ENCODE measurements at places on chromosomes 16 and 17.

GRCh38 chr17:17206913-17207335 lies 791 bp upstream of the PLD6 start:
- DNase-seq: no peak

GRCh38 chr16:11640987-11641817 lies 27.1 kb upstream of the SNN start:
- peak; percentile 4 for DNase-seq

DNA sequence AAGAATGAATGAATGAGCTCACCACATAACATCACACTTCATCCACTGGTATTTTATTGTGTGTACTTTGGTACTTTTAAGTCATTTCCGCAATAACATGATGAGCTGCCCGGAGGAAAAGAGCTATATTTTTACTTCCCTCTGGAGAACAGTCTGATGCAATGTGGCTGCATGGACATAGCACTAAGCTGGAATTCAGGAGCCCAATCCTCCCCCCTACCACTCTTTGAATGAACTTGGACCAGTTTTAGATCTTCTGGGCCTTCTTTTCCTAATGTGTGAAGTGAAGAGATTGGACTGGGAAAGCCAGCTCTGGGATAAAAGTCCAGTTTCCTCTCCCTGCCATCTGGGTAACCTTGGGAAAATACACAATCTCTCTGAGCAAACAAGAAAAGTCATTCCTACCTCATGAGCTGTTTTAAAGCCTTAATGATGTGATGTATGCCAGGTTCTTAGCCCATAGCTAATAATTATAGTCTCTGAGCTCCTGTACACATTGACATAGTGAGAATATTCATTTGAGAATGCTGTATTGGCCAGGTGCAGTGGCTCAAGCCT lies 79.3 kb downstream of the ABCC12 start:
- DNase-seq: peak; percentile 36

GRCh38 chr16:70736465-70737376 lies 50.9 kb upstream of the MTSS2 start:
- DNase-seq: no peak

GRCh38 chr16:53417011-53417410 lies 17.3 kb upstream of the RBL2 start:
- no peak for DNase-seq

DNA sequence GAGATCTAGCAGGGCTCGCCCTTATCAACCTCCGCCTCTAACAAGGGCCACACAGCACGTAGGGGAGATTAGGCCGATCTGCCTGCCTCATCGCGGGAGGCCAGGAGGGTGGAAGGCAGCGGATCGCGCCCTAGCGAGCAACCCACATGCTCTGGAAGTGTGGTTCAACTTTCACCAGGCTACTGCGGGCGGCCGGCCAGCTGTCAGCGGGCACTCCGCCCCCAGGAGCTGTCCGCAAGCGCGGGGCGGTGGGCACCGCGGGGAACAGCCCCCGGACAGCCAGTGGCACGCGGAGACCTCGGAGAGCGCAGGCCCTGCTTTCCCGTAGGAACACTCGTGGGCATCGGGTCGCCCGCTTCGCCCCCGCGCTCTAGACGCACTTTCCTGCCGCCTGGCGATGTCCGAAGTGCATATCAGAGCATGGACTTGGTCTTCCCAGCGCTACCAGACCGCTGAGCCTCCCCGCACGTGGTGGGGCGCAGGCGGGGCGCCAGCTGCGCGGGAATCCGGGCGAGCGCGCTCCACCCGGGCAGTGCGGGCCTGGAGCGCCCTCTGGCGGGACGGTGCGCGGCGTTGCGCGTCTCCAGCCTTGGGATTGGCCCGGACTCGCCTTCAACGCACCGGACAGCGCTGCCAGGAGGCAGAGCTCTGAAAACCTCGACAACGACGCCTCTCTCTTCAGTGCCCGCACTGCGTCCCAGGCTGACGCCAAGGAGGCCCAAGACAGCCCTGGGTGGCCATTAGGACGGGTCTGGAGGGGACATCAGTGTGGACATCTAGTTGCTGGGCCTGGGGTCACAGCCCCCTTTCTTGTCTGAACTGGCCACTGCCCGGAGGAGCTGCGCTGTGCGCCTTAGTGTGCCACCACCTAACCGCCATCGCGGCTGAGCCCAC lies 3.6 kb upstream of the ZNHIT3 start:
- peak; percentile 78 for DNase-seq

DNA sequence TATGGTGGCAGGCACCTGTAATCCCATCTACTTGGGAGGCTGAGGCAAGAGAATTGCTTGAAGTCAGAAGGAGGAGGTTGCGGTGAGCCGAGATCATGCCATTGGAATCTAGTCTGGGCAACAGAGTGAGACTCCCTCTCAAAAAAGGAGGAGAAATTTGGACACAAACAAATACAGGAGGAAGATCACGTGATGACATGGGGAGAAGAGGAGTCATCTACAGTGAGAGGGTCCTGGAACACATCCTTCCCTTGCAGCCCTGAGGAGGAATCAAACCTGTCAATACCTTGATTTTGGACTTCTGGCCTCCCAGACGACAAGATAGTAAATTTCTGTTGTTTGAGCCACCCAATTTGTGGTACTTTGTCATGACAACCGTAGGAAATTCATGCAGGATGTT lies 671.9 kb upstream of the EEF2KMT start:
- no peak for DNase-seq

DNA sequence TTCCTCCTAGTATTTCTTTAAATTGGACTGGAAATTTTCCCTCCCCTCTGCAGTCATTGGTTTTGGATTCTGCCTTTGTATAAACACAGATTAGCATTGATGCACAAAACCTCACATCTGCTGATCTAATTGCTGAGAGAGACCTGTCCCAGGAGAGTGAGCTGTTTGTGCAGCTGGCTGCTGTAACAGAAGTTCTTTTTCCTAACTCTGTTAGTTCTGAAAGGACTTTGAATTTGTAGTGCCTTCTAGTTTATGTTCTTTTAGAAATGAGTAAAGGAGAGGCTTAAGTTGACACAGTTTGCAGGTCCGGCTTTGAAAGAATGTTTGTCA lies 45.2 kb upstream of the KPNB1 start:
- peak; percentile 82 for DNase-seq

DNA sequence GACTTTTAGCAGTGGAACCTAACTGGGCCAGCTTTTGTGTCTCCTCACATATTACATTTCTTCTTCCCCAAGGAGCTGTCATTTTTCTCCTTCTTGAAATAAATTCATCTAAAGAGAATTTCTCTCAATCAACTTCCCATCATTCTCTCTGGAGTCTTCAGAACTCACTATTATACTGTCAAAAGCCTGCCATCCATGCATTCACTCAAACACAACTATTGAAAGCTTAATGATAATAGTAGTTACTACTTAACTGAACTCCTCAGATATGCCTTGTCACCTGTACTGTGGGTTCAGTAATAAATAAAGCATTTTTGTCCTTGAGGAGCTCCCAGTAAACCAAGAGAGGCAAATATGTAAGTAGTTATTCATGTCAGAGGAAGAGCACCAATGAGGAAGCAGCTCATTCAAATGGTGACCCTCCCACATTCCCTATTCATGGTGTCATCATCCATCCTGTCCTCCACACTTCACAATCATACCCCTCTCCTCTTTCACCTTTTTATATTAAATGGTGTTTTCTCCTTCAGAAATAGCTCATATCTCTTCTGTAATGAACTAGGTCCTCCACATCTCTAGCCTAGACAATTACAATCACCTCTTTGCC lies 162.6 kb downstream of the CA10 start:
- no peak for DNase-seq

- no peak for DNase-seq
Measured at GRCh38 chr16:55917373-55918160, 42.4 kb upstream of the CES5A start.

- DNase-seq: no peak
Measured at GRCh38 chr17:80665792-80666191, 121.2 kb downstream of the RPTOR start.

DNA sequence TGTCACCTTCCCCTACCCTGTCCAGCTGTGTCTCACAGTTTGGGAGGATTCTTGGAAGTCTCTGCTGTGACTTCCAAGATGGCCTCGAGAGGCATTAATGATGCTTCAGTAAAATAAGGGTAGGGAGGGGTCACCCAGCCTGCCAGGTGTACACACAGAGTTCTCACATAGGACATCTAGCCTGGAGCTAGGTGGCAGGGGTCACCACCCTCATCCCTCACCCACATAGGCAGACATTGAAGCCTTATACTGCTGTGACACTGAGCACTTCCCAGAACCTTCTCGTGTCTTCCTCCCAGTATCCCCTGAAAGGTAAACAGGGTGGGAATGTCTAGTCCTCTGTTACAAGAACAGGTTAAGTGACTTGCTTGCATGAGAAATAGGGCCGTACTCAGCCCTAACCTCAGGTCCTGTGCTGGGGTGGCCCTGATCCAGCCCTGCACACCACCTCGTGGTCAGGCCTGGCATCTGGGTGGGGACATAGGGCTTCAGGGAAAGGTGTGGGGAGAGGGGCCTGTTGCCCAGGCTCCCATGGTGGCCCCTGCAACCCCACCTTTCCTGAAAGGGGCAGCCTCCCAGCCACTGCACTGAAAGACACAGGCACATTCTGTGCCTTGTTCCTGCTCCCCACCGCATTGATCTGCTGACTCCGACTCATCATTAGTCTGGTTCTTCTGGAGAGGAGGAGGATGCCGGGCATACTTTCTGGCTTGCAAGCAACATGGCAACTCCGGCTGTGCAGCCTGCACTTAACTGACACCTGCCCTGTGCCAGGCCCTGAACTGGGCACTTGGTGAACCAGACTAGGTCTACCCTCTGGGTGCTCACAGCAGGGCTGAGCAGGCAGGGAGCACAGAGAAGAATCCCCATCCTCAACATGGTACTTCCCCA lies 3.6 kb upstream of the MMP15 start:
- no peak for DNase-seq

- peak; percentile 77 for DNase-seq
Measured at GRCh38 chr17:32142038-32142856, at the start of gene RHOT1. Gene RHOT1 (plus strand): TSS chr17:32142502. CDS start chr17:32142693, 191 bp downstream.

DNA sequence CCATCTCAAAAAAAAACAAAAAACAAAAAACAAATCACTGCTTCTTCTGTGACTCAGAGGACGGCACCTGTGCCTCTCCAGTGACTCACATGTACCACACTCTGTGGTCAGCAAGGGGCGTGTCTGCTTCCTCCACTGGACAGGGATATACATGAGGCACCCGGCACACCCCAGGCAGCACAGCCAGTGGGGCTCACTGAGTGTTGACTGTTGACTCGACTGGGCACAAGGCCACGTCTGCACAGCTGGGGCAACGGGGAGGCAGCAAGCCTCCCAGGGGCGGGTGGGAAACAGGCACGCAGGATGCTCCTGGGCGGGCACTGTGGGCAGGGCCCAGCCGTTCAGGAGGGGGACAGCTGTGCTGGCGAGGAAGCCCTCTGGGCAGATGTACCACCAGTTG lies 64.1 kb downstream of the TIMM22 start:
- DNase-seq: no peak

GRCh38 chr17:49520386-49521087 lies 25.4 kb downstream of the NGFR start:
- no peak for DNase-seq

- no peak for DNase-seq
Measured at GRCh38 chr17:8900207-8900606, 32.7 kb upstream of the PIK3R6 start.

DNA sequence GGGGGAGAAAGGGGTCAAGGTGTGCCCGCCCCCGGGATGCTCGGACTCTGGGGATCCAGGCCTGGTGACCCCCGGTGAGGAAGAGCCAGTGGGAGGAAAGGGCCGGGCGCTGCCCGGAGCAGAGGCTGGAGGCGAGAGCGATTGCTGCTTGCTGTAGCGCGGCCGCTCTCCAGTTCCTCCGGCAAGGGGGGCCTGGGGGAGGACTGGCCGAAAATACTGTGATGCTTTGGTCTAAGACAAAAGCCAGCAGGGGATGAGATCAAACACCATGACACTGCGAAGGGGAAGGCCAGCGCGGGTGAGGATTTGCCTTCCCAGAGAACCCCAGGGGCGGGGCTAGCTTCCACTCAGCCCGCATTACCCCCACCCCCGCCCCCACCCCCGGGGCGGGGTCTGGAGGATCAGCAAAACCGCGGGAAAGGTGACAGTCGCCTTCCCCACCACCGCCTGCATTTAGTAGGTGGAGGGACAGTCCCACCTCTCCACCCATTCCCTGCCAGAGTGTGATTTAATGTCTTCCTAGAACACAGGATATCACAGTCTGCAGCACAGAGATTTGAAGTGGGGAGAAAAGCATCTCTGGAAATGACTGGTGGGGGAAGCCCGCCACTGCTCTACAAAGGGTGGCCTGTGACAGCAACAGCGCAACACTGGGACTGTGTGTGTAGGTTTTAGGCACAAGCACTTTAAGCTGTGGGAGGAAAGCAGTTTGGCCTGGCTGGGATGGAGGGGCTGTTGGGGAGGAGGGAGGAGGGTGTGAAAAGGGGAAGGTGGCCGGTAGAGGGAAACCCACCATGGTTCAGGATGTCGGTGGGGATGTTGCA lies 25.7 kb downstream of the MRC2 start:
- DNase-seq: peak; percentile 87

- DNase-seq: no peak
Measured at GRCh38 chr16:75085556-75085955, 31.0 kb downstream of the LDHD start.

- no peak for DNase-seq
Measured at GRCh38 chr16:19710991-19711545, 7.0 kb downstream of the KNOP1 start.

DNA sequence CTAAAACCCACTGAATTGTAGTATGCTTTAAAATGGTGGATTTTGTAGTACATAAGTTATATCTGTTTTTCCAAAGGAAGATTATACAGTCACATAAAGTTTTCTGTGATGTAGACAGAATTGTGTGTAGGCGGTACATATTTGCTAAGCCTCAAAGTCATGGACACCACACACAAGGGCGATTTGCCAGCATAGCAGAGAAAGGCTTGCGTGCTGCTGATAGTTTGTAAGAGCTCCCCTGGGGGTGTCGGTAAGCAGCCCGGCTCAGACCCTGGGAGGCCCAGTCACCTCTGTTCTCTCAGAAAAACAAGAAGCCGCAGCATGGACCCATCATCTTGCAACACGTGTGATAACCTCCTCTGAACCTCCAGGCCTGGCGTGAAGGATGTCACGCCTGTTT lies 38.3 kb upstream of the AKTIP start:
- no peak for DNase-seq

DNA sequence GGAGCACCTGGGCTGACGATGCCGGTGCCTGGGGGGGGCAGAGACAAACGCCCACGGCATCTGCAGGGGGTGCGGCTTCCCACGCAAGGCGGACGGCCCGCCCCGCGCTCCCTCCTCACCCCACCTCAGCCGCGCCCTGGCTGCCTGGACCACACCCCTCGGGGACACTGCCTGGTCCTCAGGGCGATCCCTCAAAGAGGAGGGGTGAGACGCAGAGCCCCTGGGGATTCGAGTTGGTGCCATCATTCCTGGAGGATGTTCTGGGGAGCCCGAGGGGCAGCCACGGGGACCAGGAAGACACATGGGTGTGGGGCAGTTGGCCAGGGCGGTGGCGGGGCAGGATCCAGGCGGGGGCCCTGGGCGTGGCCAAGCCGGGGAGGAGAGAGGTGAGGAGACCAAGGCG lies 3.9 kb downstream of the IGFALS start:
- DNase-seq: no peak

DNA sequence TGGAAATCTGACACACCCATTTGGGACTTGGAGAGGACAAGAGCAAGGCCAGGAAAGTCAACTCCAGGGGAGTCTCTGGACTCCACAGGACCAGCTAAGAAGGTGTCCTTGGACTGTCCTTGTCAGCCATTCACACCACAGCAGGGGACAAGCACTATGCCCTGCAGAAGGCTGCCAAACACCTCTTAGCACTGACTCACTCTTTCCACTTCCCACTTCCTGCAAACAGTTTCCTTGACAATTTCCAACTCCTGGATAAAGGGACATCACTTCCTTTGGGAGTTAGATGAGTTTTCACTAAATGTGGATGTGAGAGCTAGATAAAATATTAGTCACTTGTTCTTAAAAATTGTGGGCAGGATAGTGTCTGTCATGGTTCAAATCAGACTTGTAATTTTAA lies 37.8 kb upstream of the BCAR1 start:
- DNase-seq: no peak
